ENCODE measurements at places on chromosomes 11 and 22. TPM values are rescaled to one million over a fixed set of nuclear protein-coding genes. Genes with fewer than 3 reads are reported as not detected.

CDC42EP1 gene
- 22.3 TPM for total RNA-seq

SLC22A6 gene
- not detected for total RNA-seq

HORMAD2 gene
- total RNA-seq, result not detected

HEPN1 gene
- total RNA-seq, result not detected

MUC5B gene
- total RNA-seq, result not detected
